ENCODE measurements at places on chromosomes 5 and 9. TPM values are rescaled to one million over a fixed set of nuclear protein-coding genes. Genes with fewer than 3 reads are reported as not detected.

TMEM267 gene
- total RNA-seq, result 22.0 TPM

MEIKIN gene
- not detected for total RNA-seq

EEIG1 gene
- 361 TPM for total RNA-seq

MTRR gene
- 57.8 TPM for total RNA-seq

WDR38 gene
- not detected for total RNA-seq

CKS2 gene
- 132 TPM for total RNA-seq

SPATA9 gene
- 0.15 TPM for total RNA-seq

BAAT gene
- total RNA-seq, result 0.08 TPM

ZNF169 gene
- 3.1 TPM for total RNA-seq

CARD9 gene
- 1.7 TPM for total RNA-seq

OR1N2 gene
- total RNA-seq, result not detected

PDE8B gene
- total RNA-seq, result 0.62 TPM

CDKN2AIPNL gene
- total RNA-seq, result 43.6 TPM

PROP1 gene
- total RNA-seq, result not detected

GMCL2 gene
- total RNA-seq, result not detected

F2RL2 gene
- total RNA-seq, result 0.13 TPM

TRIM7 gene
- total RNA-seq, result 25.8 TPM

SEMA4D gene
- 6.5 TPM for total RNA-seq
